ENCODE measurements at places on chromosomes 2 and 18. TPM values are rescaled to one million over a fixed set of nuclear protein-coding genes. Genes with fewer than 3 reads are reported as not detected.

DNA sequence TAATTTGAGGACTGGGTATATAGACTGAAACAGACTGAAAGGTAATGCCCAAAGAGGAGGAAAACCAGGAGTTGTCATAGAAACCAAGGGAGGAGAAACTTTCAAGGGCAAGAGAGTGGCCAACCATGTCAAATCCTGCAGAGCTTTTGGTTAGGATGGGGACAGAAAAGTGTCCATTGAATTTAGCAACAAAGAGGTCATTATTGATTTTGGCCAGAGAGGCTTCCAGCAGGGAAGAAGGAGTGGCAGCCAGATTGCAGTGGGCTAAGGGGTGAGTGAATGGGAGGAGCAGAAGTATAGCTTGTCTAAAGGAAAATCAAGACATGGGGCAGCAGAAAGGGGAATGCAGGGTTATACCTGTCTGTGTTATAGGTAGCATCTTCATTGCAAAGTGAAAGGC, 194.0 kb downstream of the CAMKMT start:
- no peak for DNase-seq

GRCh38 chr2:198825534-198825933, 632.2 kb downstream of the SATB2 start:
- DNase-seq: no peak

DNA sequence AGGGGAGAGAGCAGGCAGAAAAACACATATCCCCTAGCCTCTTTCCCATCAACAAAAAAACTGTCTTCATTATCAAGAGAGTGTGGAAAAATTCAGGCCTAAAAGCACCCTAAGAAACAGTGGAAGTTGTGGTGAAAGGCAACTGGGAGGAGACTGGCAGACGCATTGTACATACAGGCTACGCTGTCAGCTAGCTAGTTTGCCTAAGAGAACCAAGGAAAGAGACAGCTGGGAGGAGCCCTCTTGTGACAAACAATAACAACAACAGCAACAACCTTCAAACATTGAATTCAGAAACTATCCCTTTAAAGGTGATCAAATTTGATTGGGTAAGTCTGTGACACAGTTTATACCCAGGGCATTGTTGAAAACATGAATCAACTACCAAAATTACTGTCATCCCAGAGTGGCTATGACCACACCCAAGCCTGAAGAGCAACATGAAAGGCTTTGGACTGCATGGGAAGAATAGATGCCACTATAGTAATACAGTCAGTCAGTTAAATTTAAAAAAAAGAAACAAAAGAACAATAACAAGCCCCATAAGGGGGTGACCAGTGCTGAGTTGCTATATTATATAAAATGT, 88.9 kb upstream of the CRIM1 start:
- DNase-seq: no peak

DNA sequence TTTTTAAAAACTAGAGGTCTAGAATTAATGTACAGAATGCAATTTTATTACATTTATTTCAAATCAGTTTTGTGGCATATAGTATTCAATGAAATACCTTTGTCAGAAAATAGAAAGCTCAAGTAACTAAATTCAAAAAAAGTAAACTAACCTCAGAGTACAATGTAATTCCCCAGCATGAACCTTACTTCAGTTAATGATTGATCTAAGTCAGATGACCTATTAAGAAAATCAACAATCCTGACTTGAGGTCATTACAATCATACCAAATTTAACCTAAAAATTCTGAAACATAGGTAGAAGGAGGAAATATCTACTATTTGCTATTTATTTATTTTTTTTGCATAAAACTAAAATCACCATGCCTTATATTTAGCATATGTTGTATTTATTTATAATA, 142.9 kb downstream of the CCDC102B start:
- no peak for DNase-seq

GRCh38 chr2:70767699-70768589, at the start of gene ADD2:
Gene ADD2, minus strand, starts transcription at chr2:70768200. Its CDS starts 61,792 bp downstream, at chr2:70706408.
- peak; percentile 68 for DNase-seq

GRCh38 chr2:19185086-19185485, 173.3 kb downstream of the OSR1 start:
- no peak for DNase-seq

GRCh38 chr18:72973841-72974240, 106.1 kb upstream of the NETO1 start:
- no peak for DNase-seq

DNA sequence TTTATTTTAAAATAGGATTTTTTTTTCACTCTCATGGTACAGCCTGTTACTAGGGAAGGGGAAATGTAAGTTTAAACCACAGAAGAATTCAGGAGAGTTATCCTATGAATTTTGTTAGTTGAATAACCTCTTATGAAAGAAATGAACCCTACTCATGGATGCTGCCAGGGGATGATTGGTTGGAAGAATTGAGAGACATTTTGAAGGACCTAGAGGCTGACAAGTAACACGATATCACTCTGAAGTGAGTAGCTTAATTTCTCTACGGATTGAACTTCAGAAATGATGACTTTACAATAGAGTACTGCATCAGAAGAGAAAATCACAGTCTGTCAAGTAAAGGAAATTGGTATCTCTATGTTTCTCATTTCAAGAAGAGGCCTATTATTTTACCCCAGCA, 1346.2 kb downstream of the SUCLG1 start:
- no peak for DNase-seq

DNA sequence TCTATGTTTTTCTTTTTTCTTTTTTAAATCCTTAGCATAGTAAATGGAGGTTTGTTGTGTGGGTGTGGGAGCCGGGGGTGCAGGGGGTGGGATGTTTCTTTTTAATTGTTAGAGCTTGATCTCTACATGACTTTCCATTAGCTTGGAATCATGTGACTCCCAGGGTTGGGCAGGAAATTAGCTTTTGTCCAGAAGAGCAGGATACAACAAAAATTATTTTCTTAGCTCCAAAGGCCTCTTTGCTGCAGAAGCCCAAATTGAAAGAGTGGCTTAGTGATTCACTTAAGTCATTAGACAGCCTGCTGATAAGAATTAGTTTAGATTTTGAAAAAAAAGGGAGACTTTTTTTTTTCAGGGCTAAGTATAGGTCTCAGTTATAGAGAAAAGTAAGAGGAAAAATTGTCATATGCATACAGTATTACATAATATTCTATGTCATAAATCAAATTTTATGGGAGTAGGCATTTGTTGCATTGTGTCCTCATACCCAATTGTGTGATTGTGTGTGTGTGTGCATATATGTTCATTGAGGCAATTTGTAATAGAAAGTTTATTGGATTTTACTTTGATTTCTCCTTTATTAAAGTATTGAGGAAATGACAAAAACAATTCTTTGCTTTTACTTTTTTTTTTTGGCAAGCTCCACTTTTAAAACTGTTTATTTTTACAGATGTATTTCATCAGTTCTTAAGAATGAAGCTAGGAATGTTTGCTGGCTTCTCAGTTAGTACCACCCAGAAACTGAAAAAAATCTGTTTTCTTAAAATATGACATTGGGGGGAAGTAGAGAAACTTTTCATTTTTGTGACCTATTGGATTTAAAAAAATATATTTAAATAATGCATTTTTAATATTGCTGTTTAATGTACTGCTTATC, 47.4 kb downstream of the TSPYL6 start:
- peak; percentile 12 for DNase-seq

DNA sequence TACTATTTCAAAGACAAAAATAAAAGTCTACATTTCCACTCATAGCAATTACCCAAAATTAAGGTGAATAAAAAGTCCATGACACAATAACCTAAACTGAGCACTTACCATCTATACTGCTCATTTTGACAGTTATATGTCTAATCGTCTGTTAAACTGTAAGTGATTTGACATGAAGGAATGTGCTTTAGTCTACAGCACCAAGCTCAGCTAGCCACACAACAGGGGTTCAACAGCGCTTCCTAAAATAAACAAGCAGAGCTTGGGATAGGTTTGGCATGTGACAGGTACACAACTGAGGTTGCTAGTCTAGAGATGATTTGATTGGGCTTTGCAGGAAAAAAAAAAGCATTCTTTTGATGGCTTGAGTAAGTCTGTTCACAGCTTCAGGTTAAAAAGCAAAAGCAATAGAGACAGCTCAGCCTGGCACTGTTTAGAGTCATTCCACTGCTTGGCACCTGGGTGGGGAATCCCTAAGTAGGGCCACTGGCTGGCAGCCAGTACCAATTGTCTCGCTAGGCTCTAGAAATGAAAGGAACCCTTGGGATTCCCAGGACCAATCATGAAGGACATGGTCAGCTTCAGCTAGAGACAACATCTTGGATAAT, 78.6 kb downstream of the BARD1 start:
- DNase-seq: peak; percentile 14

GRCh38 chr18:26091047-26091630, 726 bp upstream of the SS18 start:
- no peak for DNase-seq

DNA sequence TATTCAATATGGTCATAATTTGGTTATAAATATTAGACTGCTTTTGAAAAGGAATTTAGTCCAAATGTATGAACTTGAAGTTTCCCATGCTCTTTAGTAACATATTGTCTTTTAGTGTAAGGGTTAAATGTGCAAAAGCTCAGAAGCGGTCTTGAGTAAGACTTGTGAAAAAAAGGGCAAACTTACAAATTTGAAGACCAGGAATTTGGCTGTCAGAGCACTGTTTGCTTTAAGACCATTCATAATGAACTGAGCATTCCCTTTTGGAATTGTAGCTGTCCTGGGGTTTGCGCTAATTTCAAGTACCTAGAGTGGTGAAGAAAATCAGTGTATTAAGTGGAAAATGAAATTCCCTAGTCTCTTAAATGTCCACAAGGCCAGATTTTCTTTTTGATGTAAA, 6.9 kb upstream of the ZEB2 start:
- no peak for DNase-seq

ATP6V1B1 gene
- 4.3 TPM for total RNA-seq

FRZB gene
- 38.0 TPM for total RNA-seq

PARD3B gene
- 21.5 TPM for total RNA-seq

CFC1 gene
- not detected for total RNA-seq

DPP4 gene
- total RNA-seq: 3.2 TPM

CTDSP1 gene
- 77.8 TPM for total RNA-seq

All from tongue (tissue), 3 donors.